ENCODE measurements at places on chromosomes 7 and 10.

DNA sequence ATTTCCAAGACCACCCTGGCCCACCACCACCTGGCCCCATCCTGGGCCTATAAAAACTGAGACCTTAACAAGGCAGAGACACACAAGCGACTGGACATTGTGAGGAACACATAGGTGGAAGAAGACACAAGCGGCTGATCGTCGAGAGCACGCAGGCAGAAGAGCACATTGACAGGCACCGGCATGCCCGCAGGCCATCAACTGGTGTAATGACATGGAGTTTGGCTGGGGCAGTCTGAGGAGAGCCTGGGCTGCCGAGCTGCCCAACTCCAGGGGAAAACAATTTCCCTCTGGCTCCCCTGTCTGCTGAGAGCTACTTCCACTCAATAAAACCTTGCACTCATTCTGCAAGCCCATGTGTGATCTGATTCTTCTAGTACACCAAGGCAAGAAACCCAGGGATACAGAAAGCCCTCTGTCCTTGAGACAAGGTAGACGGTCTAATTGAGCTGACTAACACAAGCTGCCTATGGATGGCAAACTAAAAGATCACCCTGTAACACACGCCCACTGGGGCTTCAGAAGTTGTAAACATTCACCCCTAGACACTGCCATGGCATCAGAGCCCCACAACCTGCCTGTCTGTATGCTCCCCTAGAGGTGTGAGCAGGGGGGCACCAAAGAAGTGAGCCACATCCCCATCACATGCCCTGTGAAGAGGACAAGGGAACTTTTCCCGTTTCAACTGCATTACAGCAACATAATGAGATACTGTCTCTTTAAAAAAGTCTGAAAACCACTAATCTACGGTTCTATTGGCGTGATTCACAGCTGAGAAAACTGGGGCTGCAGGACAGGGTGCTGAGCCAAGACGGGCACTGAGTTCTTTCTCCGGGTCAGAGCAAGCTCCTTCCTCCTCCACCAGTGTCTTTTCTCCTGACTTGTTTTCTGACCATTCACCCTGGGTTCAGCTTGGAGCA is 18.5 kb upstream of the TNS3 start:
- DNase-seq, result no peak

GRCh38 chr7:141369422-141369821 is 181.8 kb upstream of the AGK start:
- no peak for DNase-seq

GRCh38 chr7:47809387-47809786 is 138.9 kb downstream of the PKD1L1 start:
- DNase-seq, result no peak

DNA sequence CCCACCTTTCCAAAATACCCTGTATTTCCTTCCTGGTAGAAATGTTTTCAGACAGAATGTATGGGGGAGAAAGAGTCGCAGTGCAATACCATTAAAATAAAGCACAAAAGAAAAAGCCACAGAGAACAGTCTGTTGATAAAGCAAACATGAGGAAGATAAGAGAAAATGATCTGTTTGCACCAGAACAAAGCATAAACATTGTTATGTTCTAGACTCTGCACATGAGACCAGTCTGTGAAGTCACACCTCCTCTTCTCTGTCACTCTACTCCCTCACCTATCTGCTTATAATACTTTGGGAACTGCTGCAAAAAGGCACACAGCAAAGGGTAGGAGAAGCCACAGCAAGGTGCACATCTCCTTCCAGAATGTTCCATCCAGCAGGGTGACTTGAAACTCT is 67.2 kb upstream of the LRGUK start:
- no peak for DNase-seq

DNA sequence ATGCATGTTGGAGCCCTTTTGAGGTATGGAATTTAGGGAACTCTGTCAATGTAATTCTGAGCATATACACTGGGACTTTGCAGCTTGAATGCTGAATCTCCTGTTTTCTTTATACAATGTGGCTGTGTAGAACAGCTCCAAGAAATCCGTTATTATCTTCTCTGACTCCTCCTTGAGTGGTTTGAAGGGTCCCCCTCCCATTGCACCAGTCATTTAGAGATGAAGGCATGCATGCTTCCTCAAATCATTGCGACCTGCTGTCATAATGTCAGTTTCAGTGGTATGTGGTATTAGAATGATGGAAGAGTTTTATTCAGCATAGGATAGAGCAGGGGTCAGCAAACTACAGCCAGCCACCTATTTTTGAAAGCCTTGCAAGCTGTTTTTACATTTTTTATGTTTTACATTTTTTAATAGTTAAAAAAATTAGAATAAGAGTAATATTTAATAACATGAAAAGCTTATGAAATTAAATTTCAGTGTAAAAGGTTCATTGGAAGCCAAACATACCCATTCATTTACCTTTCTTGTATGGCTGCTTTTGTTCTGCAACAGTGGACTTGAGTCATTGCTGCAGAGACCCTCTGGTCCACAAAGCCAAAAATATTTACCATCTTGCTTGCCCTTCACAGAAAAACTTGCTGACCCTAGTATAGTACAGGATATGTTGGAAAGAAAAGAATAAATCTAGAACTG is 8.1 kb downstream of the STK17A start:
- DNase-seq, result no peak

DNA sequence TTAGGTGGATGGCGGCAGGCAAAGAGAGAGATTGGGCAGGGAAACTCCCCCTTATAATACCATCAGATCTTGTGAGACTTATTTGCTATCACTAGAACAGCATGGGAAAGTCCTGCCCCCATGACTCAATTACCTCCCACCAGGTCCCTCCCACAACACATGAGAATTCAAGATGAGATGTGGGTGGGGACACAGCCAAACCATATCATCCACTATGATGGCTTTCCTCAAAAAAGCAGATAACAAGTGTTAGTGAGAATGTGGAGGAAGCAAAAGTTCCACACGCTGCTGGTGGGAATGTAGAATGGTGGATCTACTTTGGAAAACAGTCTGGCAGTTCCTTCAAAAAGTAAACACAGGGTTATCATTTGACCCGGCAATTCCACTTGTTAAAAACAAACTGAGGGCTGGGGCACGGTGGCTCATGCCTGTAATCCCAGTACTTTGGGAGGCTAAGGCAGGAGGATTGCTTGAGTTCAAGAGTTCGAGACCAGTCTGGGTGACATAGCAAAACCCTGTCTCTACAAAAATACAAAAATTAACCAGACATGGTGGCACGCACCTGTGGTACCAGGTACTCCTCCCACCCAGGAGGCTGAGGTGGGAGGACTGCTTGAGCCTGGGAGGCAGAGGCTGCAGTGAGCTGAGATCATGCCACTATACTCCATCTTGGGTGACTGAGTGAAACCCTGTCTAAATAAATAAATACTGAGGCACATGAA is 161.4 kb upstream of the EEPD1 start:
- no peak for DNase-seq

GRCh38 chr7:8172372-8173354 is 89.3 kb downstream of the ICA1 start:
- no peak for DNase-seq

GRCh38 chr7:39588416-39588815 is 22.2 kb downstream of the YAE1 start:
- no peak for DNase-seq

DNA sequence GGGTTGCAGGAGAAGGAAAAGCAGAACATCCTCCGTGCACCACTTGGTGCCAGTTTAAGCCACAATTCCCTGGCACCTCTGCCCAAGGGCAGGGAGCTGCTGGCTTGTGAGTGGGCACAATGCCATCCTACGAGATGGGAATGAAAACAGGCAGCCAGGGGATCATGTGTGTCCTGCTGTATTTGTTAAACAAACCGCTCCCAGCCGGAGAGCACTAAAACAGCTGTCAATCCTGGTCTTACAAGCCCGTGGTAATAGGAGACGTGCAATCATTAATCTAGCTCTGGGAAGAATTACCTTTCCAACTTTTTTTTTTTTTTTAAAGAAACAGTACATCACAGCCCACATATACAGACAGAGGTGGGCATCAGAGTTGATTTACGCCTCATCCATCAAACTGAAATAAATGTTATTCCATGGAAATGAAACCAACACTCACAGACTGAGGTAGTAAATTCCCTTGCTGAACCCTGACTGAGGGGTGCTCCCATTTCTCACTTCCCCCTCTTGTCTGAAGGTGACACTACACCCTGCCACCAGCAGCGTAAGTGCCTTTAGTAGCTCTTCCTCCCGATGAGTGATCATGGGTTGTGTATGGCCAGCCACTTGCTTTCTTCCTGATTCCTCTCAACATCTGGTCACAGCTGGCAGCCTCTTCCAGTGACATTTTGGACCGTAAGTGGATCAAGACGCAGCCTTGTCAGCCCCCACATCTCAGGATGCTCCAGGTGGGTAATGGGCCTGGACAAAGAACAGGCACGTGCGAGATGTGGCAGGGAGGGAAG is 143.8 kb downstream of the TEX36 start:
- DNase-seq, result no peak

DNA sequence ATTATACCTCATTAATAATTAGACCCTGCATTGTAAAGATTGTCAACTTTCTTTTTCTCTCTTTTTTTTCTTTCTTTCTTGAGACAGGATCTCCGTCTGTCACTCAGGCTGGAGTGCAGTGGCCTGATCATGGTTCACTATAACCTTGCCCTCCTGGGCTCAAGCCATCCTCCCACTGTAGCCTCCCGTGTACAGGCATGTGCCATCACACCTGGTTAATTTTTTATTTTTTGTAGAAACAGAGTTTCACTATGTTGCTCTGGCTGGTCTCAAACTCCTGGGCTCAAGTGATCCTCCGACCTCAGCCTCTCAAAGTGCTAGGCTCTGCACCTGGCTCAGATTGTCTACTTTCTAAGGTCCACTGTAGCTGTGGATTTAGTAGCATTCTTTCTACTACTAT is 50.7 kb downstream of the MDFIC start:
- no peak for DNase-seq

- DNase-seq, result peak; percentile 19
These were observed 68.9 kb upstream of the FOXK1 start for GRCh38 chr7:4612939-4613841.

- DNase-seq, result no peak
These were observed 132.7 kb downstream of the ELAPOR2 start for GRCh38 chr7:86926732-86927131.

- no peak for DNase-seq
These were observed 6.6 kb downstream of the FLNC start for GRCh38 chr7:128836729-128837348.

- DNase-seq, result no peak
These were observed 447.7 kb downstream of the SUGCT start for GRCh38 chr7:40582539-40582938.

GRCh38 chr10:22436893-22437619 is 91.8 kb downstream of the SPAG6 start:
- DNase-seq, result peak; percentile 93

DNA sequence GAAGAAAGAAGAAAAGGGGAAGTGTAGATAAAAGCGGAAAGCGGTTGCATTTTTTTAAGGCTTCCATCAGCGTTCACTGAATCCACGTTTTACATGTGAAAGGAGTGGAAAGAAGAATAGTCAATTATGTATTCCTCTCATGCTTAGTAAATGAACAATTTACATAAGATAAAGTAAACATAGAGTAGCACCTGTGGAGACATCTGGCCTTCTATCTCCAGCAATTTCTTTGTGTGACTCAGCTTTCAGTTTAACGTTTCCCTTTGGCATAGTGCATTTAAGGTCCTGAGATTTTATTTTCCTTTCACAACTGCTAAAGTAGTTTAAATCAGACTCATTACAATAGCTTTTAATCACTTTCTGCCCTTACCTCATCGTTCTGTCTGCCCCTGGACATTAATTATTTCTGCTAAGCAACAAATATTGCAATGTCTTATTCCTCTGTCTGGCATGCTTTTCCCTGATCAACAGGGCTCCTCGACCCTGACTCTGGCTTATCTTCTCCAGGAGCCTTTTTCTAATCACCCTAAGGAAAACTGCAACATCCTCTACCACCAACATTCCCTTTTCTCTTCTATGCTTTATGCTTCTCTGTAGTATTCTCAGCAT is 383.5 kb upstream of the VWC2 start:
- DNase-seq, result no peak

- no peak for DNase-seq
These were observed 184.8 kb downstream of the AUTS2 start for GRCh38 chr7:69782917-69783684.

GRCh38 chr7:102873470-102874165 is 39.2 kb upstream of the LRRC17 start:
- DNase-seq, result no peak

GRCh38 chr10:131870411-131870810 is 30.4 kb upstream of the PPP2R2D start:
- DNase-seq, result no peak

DNA sequence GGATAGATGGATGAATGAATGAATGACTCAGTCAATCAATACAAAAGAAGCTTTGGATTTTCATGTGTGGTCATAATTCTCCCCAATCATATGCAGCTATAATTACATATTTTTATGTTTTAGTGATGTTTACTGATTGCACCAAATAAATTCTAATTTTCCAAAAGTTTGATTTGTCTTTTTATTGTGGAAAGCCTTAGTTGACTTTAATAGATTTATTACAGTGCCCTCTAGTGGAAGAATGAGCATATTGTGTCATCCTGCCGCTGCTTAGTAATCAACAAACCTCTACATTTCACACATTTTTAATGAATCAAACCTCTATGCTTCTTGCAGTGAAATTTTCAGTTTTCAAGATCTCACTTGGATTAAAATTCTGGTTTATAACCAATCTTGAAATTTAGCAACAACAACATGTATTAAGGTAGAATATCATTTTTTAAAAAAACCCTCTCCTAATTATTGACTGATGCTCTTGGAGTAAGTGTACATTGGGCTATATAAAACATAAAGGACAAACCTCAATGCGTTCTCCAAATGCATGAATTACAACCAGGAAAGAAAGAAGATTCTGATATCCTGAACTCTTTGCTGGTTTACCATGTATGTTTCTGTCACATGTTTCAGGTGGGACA is 55.6 kb upstream of the PNLIP start:
- no peak for DNase-seq

GRCh38 chr10:23280419-23281043 is 64.1 kb downstream of the C10orf67 start:
- no peak for DNase-seq

DNA sequence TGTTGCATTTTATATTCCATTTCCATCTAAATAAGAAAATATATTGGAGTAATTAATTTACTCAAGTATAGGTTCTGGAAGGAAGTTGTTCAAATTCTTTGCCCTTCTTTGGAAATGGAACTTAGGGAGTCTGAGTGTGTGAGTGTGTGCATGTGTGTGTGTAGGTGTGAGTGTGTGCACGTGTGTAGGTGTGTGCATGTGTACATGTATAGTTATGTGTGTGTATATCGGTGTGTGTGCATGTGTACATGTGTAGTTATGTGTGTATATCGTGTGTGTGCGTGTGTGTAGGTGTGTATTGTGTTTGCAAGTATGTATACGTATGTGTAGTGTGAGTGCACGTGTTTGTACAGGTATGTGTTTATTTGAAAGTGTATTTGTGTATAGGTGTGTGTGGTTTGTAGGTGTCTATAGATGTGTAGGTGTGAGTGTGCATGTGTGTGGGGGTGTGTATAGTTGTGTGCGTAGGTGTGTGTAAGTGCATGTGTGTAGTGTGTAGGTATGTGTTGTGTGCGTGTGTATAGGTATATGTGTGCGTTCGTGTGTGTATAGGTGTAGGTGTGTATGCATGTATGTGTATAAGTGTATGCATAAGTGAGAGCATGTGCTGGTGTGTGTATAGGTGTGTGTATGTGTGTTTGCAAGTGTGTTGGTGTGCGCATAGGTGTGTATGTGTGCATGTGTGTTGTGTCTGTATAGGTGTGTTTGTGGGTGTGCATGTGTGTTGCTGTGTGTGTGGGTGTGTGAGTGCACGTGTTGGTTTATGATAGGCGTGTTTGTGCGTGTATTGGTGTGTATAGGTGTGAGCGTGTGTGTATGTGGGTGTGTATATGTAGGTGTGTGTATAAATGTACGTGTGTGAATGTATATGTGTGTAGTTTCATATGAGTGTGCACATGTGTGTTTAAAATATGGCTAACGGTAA is 266.2 kb downstream of the CAMK1D start:
- no peak for DNase-seq
